ENCODE measurements at places on chromosomes 3 and 15.

DNA sequence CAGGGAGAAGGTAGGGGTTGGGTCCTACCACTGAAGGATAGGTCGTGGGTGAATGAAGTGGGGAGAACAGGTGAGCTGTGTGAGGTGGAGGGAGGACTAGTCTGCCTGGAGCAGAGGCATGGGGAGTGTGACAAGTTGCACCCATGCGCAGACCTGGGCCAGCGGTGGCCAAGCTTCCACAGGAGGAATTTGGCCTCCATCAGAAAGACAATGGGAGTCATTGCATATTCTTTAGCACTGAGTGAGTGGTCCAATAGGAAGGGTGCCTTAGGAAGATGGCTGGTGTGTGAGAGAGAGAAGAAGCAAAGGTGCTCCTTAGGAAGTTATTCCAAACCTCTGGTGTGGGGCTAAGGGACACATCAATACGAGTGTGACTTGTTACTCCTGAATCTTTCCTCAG, 191.1 kb downstream of the KCNAB1 start:
- no peak for DNase-seq

DNA sequence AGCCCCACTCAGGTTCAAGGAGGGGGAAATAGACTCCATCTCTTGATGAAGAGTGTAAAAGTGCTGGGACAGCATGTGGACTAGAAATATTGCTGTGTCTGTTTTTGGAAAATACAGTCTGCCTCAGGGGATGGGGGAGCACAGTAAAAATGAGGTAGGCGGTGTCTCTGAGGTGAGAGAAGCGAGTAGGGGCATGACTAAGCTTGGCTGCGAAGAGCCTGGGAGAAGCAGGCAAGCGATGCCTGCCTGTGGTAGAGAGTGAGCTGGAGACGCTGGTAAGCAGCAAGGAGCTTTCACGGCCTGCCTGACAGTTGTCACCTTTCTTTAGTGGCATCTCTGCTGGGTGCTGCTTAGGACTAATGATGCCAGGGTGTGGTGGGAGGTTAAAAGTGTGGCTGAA, 49.0 kb upstream of the DCLK3 start:
- DNase-seq: no peak

DNA sequence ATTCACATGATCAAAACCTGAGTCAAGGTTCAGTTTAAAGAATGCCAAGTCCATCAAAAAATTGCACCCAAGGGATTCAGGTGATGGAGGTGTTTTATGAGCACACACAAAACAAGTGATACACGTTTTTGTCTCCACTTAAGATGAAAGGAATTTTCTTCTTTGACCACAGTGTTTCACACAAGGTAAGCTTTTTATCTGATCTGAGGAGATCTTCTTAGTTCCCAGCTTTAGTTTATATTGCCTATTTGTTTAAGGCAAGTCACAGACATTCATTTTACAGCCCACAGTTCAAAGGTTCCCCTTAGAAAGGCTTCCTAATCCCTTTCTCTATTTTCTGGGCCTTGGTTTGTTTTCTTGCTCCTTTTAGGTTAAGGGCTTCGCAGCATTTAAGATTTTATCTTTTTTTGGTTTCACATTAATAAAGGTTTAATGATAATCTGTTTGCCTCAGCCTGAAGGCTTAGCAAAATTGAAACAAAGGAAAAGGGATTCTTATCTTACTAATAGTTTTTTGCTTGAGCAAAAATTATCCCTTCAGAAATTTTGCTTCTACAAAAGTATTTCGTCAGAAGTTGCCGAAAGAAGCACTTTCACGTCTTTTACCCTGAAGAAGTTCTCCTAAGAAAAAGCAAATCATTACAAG, 420.5 kb upstream of the NAALADL2 start:
- no peak for DNase-seq

DNA sequence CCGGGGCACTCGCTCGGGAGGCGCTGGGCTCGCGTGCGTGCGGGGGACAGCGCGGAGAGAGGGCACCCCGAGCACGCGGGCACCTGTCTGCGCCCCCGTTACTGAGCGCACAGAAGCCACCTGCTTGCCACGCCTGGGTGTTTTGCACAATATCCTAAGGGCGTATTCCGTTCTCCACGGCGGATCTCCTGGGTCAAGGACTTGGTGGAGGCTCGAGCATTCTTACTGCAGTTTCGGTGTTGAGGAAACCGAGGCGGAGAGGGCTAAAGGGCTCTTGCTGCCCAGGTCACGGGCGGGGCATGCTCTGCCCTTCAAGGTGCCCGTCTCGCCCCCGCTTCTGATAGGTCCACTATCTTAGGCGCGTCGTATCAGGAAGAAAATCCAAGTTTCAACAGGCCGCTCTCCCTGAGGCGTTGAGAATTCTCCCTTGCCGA, 526 bp downstream of the GPD1L start:
- peak; percentile 94 for DNase-seq

DNA sequence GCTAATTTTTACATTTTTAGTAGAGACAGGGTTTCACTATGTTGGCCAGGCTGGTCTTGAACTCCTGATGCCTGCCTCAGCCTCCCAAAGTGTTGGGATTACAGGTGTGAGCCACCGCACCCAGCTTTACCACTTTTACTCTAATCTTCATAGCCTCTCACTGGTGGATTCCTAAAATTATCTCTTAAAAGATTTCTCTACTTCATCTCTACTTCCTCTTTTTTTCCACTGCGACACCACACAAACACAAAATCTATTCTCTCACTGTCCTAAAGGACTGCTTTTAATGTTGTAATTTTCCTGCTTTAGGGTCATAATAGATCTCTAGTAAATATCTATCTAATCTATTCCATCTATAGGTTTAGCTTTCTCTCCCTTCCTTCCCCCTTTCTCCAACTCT, 34.0 kb upstream of the TBL1XR1 start:
- DNase-seq: no peak

DNA sequence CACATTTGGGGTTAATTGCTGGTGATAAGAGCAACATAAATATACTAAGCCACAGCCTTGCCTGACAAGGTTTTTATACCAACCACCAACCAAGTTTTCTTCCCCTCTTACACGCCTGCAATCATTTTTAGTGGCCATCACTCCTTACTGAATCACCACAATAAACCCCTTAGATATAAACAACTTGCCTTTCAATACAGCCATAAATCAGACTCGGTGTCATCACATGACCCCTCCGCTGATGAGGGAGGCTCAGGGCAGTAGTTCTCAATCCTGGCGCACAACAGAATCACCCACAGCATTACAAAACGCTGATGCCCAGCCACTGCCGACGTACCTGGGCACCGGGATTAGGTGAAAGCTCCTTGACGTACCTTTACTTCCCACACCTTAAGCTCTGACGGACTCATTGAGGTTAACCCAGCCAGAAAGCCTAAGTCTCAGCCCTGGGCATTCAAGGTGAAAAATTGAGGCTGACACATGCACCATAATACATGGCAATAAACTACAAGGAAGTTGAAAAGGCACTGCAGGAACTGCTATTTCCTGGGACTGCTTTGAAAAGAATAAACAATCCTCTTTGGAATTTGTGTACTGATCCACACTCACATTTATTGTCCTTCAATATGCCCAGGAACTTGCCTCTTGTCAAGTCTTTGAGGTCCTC, 17.1 kb downstream of the ADCY5 start:
- DNase-seq: no peak

- DNase-seq: no peak
These were observed 31.6 kb upstream of the CEP152 start for GRCh38 chr15:48842501-48842900.
